Skeletal muscle cell (primary cell): ENCODE measurements at places on chromosomes 13 and 19.
A peak's percentile ranks its signal among the peaks of the same experiment; 100 is the strongest.

DNA sequence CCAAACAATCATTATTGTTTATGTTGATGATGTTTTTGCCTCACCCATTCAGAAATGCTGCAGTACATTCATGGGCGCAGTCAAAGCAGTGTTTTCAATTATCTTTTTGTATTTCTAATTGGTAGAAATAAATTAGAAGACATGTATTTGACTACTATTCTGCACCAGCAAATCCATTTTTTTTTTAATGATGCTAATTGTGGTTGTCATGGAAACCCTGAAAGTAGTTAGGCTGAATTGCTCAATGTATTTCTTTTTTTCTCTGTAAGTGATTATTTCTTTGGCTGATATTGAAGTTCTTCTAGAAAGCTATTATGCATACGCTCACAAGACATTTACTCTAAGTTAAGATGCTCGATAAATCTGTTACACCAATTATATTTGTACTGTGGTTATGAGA is 101.2 kb downstream of the RFC3 start:
- no peak for DNase-seq

GRCh38 chr13:106772006-106772601 is 204.2 kb upstream of the ARGLU1 start:
- no peak for DNase-seq

DNA sequence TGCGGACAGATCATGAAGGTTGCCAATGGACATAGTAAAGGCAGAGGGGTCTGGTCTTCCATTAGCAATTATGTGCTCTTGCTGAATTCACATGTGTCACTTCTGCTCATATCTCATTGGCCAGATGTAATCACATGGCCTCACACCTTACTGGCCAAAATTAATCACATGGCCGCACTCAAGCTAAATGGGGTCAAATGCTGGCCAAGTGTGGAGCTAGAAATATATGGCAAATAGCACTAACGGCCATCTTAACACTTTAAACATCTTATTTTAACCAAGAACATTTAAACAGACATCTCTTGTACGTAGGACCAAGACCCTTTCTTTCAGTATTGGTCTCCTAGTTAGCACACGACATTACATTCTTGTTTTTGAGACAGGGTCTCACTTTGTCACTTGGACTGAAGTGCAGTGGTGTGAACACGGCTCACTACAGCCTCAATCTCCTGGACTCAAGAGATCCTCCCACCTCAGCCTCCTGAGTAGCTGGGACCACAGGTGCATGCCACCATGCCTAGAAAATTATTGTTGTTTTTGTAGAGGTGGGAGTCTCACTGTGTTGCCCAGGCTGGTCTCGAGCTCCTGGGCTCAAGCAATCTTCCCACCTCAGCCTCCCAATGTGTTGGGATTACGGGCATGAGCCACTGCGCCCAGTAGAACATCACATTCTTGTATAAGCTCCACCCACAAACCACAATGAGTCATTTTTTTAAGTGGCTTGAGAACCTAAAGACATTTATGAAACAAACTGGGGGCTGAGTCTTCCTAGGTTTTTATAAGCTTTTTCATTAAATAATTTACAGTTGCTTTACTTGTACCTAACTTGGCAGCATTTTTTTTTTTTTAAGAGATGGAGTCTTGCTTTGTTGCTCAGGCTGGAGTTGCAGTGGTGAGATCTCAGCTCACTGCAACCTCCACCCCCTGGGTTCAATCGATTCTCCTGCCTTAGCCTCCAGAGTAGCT is 2.9 kb upstream of the PTOV1 start:
- DNase-seq, result peak; percentile 61

DNA sequence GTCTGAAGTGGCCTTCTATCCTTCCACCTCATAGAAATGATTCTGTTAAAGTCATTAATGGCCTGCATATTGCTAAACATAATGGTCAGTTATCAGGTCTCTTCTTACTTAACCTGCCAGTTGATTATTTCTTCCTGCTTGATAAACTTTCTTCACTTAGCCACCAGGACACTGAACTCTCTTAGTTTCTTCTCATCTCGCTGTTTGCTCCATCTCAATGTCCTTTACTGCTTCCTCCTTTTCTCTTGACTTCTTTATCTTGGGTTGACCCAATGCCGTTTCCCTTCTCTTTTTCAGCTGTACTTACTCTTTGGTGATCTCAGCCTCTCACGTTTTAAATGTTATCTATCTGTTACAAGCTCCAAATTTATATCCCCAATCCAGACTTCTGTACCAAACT is 17.1 kb upstream of the CLC start:
- no peak for DNase-seq

DNA sequence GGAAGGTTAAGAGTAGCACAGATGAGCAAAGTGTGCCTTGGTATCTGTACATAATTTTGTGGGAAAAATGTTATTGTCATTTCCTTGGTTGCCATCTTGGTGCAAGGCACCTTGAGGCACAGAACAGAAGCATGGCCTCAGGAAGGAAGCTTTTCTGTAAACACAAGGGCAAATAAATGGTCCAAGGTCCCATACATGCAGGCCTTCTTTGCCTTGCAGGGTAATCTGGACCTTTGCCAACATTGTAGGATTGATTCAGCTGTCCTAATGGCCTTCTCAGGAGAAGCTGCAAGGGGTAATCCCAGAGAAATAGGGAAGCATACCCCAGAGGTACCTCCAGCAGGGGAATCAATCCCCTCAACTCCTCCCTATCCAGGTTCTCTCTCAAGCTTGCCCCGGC is 9.0 kb upstream of the MLLT1 start:
- DNase-seq, result no peak

GRCh38 chr13:81207636-81208035 is 866.7 kb upstream of the SPRY2 start:
- no peak for DNase-seq

GRCh38 chr19:3378352-3379150 is 12.2 kb downstream of the NFIC start:
- DNase-seq, result no peak

DNA sequence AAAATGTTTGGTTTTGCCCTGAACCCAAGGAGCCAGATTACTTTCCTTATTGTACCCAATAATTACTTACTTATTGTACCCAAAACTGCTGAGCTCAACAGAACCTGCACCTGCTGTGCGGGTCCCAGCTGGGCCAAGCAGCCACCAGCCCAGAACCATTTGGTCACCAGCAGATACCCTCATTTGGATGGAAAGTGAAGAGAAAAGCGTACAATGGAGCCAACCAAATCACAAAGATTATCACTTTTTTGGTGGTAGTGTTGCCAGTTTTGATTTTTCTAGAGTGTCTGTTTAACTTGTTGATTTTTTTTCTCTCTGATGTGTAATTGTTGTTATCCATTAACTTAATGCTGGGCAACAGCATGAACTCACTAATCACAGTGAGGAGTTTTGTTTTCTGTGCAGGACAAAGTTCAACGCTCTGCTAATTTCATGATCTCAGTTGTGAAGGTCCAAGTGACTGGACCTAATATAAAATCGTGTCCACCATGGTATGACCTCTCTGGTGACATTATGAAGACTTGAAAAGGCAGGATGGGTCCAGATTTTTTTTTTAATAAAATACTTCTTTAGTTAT is 23.8 kb downstream of the SPATA13 start:
- no peak for DNase-seq

- no peak for DNase-seq
Observed at GRCh38 chr13:67935626-67936025, 705.5 kb upstream of the PCDH9 start.

DNA sequence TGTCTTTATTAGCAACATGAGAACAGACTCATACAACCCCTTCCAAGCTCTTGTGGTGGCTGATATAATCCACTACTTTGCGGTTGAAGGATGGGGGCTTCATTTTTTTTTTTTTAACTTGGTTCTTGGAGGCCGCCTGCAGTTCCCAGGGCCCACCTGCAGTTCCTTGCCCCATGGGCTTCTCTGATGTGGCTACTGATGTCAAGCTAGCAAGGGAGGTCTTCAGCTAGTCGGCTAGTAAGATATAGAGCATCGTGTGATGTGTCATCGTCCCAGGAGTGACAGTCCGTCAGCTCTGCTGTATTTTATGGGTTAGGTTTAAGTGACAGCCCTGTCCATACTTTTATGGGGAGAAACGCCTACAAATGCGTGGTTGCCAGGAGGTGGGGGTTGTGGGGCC is 26.1 kb downstream of the UHRF1 start:
- no peak for DNase-seq

- DNase-seq, result peak; percentile 58
Observed at GRCh38 chr13:51645154-51645650, 60.9 kb downstream of the WDFY2 start.

DNA sequence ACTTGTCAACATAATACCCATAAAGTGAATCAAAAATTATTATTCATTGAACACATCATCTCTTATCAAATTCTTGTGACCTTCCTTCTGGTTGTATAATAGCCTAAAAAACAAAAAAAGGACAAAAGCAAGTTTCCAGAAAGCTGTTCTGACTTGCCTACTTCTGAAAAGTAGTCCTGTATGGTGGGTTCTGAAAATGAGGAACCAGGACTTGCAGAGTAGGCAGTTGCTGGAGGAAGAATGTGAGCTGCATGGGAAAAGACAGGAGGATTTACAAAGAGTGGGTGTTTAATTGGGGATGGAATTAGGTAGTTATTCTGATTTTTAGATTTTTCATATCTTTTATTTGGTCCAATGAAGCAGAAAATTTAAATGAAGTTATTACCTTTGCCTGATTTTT is 56.7 kb downstream of the RCBTB2 start:
- no peak for DNase-seq

- no peak for DNase-seq
Observed at GRCh38 chr19:40154121-40154680, 37.0 kb upstream of the MAP3K10 start.

GRCh38 chr19:1302533-1303239 is 17.0 kb downstream of the EFNA2 start:
- no peak for DNase-seq

DNA sequence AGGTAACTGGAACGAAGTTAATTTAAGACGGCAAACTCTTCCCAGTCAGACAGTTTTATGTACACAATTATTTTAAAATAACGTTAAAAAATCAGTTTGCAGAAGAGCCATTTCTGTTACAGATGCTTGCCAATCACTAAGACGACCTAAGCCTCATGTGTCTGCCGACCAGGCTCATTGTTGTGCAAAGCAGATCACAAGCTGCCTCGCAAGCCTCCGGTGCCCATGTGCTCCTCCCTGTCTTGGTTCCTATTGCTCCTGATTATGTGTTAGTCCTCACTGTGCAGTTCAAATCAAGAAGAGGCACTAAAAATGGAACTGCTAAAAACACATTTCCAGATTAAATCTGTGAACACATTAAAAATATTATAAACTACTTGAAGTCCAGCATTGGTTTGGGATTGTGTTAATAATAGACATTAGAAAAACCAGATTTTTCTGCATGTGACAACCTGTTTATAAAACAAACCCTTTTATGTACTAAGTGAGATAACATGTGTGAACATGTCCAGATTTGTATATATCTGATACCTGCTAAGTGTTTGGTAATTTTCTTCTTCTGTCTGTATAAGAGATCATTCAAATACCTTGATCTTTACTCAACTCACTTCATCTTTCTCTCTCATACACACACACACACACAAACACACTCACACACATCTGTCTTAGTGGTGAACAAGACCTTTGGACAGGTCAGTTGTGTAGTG is 81.9 kb upstream of the SLC15A1 start:
- DNase-seq, result no peak
